ENCODE measurements at places on chromosomes 5 and 9.

DNA sequence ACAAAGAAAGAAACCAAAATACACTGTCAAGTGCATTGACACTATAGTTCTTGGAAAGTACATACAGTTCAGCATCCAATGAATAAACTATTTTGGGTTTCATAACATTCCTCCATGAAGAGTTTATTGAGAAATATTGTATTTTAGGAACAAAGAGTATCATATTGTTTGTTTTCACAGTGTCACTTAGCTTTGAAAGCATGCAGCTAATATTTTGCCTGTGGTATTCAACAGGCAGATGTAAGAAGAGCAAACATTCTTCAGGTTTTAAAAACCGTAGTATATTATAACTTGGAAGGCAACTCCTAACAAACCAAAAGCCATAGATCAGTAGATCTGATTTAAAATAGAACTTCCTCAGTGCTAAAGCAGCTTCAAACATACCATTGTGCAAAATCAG is 4.5 kb downstream of the PRELID2 start:
- DNase-seq, result no peak

DNA sequence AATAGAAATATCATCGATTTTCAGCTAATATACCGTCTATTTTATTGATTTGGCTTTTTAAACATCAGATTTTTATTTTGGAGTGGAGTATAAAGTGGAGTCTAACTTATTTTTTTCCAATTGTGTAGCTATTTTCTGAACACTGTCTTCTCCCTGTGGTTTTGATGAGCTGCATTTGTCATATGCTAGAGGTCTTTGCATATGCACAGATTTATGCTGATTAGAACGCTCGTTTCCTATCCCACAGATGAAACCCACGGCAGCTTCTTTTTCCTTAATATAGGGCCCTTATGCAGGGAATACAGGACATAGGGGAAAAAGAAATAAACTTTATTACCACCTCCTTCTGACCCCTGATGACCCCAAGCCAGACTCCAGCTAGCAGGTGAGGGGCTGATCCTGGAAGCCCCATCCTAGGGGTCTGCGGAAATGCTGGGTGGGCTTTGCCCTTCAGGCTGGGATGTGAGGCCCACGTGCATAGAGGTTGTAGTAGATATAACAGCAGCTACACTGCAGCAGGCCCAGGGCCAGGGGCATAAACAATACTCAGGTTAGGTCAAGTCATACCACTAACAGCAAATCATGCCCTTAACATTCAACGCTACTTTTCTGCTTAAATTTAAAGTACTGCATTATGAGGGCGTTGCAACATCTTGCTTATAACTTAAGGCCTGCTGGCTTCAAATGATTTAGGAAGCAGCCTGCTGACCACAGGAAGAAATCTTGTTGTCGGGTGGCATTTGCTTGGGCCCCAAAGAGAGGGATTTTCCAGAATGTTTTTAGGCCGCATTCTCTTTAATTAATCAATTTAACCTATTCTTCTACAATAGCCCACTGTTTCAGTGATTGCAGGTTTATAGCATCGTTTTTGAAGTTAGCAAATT is 28.5 kb downstream of the MVB12B start:
- DNase-seq, result no peak

DNA sequence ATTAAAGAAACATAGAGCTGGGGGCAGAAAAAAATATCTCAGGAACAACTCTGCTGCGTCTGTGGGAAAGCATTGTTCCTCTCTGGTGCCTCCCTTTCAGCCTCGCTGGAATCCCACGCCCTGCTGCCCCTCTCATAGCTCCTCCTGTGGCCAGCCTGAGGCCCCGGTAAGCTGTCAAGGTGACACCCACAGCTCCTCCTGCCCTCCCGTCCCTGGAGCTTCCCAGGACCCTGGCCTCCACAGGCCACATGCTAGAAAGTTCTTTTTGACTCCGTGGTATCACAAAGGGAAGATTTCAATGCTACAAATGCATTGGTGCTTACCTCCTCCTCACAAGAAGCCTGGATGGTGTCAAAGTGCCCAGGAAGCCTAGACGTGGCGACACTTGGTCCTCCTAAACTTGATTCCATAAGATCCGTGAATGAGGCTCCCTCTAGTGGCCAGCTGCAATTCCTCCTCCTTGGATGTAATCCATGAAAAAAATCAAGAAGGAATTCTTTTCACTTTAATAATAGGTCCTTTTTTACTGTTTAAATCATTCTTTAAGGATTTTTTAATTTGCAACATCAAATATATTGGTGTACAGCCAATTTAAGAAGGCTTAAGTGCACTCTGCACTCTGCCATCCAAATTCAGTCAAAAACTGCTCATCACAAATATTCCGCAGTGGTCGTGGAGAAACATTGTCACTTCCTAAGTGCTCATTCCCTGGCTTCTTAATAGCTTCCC is 104.9 kb downstream of the CFAP90 start:
- DNase-seq, result peak; percentile 67

- no peak for DNase-seq
These were observed 372.9 kb downstream of the OSTF1 start for GRCh38 chr9:75461183-75461582.

DNA sequence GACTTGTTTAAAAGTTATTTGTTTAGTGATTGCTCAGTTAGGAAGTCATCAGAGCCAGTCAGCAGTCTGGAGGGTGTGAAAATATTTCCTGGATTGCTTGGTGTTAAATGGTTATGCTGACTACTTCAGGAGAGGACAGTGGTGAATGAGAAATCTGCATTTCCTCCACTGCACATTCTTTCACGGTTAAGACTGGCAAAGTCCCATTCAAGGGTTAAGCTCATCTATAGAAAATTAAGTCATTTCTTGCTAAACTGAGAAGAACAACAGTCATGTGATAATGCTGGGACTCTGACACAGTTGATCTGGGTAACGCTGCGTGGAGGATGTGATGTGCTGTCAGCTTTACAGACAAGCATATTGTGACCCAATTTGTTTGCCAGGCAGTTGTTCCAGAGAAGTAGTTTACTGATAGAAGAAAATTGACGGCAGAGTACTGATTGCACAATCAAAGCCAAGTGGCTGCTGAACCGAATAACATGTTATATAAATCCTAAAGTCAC is 80.4 kb downstream of the GRAMD2B start:
- no peak for DNase-seq

DNA sequence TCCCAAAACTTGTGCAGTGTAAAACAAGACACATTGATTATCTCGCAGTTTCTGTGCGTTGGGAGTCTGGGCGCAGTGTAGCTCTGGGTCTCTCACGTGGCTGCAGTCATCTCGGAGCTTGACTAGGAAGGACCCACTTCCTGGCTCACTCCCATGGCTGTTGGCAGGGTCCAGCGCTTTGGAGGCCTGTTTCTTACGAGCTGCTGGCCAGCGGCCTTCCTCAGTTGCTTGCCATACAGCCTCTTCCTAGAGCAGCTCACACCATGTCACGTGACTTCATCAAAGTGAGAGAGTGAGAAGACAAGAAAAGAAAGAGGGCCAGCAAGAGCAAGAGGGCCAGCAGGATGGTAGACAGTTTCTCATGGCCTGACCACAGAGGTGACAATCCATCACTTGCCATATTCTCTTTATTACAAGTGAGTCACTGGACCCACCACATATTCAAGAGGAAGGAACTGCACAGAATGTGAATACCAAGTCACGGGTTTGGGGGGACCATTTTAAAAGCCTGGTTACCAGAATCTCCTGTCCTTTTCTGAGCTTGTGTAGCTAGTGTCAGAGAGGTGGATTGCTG is 36.2 kb downstream of the MCCC2 start:
- DNase-seq, result no peak

DNA sequence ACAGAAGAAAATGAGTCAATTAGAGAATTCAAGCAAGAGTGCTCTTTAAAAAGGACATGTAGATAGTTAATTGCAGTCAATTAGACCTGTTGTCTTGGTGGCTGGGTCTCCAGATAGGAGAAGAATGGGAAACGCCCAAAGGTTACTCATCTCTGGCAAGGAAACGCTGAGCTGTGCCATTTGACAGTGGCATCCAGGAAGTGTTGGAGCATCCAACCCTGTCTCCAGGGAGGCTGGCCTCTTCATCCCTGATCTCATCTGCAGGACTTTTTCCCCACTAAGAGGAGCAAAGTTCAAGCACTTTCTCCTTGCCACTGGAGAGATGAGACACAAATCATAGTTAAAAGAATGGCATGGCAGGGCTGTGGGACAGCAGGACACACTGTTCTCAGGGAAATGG is 111.7 kb upstream of the MSX2 start:
- DNase-seq, result no peak

DNA sequence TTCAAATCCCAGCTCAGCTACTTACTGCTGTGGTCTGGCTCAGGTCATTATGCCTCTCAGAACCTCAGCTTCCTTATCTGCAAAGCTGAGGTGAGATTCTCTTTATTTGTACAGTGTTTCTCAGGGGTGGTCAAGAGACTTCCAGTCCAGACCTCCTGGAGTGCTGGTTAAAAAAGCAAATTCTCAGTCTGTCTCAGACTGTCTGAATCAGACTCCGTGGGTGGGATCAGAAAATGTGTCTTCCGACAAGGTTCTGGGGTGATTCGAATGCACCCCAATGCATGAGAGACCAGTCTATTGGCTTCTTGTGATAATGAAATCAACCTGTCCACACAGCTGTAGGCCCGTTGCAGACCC is 137.7 kb upstream of the SMIM23 start:
- no peak for DNase-seq

DNA sequence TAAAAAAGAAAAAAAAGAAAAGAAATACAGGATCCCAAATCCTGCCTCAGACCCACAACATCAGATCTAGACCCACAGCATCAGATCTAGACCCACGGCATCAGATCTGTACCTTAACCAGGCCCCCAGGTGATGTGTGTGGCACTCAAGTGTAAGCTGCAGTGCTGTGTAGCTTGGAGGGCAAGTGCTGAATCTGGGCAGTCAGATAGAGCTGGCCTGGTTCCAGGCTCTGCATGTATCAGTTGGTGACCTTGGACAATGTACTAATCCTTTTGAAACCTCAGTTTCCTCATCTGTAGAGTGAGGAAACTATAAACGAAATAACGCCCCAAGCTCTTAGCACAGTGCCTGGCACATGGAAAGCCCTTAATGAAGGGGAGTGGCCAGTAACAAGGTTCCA is 16.7 kb downstream of the COL15A1 start:
- no peak for DNase-seq

- no peak for DNase-seq
These were observed 22.2 kb upstream of the SLC9A3 start for GRCh38 chr5:546376-546908.

Data from lower lobe of right lung (tissue), 2 donors.